Activated CD8-positive, alpha-beta T cell treated with anti-CD3 and anti-CD28 coated beads for 36 hours (primary cell): ENCODE measurements at places on chromosomes 12 and 14. TPM values are rescaled to one million over a fixed set of nuclear protein-coding genes. Genes with fewer than 3 reads are reported as not detected.

RAD52 gene
- 16.3 TPM for total RNA-seq

HCAR2 gene
- total RNA-seq = not detected

ADCY4 gene
- total RNA-seq = 1.5 TPM

RAB35 gene
- total RNA-seq = 41.5 TPM
